ENCODE measurements at places on chromosomes 3 and 15.
A peak's percentile ranks its signal among the peaks of the same experiment; 100 is the strongest.

GRCh38 chr15:75544359-75544758 lies 34.8 kb downstream of the PTPN9 start:
- DNase-seq = peak; percentile 41

DNA sequence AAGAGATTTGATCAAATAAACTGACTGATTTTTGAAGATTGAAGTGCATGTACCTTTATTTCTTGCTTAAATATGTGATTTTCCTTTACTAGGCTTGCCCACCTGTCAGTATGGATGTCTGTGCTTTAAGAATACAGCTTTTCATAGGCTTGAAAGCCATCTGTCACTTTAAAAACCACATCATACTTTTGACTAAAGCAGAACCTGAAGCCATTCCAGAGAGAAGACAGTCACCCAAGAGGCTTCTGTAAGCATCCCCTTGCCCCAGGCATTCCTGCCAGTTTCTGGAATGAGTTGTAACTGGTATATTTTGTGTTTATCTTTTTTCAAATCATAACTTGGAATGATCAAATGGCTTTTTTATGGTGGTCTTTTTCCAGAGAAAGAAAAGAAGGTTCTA lies 24.0 kb downstream of the HPS3 start:
- no peak for DNase-seq

GRCh38 chr3:119538772-119539171 lies 20.6 kb downstream of the CD80 start:
- DNase-seq = no peak

DNA sequence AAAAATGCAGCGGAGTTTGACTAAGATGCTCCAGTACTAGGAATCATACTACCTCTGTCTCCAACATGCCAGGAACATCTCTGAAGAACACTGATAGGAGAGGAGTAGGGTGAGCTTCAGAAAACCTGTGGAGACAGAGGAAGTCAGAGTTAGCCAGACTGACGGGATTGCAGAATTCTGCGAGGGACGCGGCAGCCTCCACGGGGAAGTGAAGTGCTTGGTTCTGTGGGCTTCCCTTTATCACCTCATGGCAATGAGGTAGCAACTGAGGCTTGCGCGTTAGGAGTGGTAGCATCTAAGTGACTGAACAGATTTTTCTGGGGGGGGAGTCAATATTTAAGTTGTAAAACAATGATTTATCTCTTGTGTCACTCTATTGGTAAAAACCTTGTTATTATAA lies 226.3 kb downstream of the MCTP2 start:
- DNase-seq = no peak

DNA sequence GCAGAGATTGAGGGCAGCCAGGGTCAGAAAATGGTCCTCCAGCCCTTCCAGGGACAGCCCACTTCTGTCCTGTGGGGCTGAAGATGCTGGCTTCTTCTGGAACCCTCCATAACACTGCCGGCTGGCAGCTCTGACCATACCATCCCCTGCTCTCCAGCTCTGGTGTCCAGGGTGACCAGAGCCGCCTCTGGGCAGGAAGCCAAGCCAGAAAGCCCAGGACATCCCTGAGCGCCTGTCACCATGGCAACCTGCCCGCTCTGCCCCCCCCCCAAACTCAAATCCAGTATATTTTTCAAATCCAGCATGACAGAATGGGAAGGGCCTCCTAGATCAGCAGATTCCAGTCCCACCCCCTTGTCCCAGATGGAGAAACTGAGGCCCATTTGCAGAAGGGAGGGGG lies 420 bp upstream of the TMIE start:
- peak; percentile 44 for DNase-seq

DNA sequence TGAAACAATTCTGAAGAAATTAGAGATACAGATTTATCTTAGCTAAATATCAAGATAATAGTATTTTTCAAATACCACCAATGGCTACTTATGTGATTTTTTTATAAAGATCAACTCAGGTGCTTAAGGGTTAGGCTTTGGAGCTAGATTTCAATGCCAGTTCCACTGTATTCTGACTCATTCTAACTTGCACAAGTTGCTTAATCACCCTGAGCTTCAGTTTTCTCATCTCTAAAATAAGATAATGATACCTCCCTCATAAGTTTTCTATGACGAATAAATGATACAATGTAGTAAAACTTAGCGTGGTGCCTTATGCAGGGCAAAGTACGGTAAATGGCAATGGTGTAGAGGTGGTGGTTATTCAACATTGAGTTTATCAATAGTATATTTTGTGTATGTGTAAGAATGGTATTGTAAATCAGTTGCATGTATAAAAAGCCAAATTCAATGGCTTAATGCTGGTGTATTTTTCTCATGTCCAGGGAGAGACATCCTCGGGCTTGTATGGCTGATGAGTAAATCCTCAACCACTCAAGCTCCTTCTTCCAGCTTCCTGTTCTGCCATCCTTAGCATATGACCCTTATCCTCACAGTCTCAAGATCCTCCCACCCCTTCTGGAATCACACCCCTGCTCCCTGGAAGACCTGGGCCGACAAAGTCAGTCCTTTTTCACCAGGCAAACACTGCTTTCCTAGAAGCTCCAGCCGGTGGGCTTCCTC lies 505.9 kb upstream of the CFAP20DC start:
- DNase-seq = no peak

DNA sequence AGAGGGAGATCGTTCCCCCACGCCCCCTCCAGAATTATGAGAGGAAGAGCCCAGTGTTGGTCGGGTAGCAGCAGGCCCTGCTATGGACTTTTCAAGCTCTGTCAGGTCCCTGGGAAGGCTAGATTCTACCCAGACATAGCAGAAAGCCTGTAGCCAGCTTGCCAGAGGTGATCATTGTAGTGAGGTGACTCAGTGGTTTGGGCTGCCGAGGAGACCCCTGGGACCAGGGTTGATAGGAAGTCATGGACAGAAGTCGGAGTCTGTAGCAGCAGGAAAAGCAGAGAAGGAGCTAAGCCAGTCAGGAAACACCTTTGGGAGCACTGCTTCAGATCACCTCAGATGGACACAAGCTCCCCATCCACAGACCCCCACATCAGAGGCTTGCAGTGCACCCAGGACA lies 67.7 kb downstream of the CCNL1 start:
- no peak for DNase-seq

DNA sequence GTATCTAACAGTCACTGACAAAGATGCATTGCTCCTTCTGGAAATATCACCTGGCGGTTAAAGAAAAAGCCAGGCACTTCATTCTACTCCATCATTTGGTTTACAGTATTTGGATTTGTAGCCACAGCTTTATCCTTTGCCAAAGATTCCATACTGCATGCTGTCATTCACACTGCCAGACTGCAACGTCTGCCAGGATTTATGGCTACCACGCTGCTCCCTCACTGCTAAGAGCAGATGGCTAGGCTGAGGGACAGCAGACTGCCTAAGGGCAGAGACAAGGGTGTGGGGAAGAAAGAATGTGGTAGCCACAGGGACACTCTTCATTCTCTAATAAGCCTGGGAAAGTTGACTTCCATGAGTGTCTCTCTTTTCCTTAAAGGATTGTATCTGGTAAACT lies 1047.0 kb downstream of the TUSC7 start:
- no peak for DNase-seq

GRCh38 chr3:23987356-23987755 lies 42.3 kb downstream of the NR1D2 start:
- DNase-seq = no peak

DNA sequence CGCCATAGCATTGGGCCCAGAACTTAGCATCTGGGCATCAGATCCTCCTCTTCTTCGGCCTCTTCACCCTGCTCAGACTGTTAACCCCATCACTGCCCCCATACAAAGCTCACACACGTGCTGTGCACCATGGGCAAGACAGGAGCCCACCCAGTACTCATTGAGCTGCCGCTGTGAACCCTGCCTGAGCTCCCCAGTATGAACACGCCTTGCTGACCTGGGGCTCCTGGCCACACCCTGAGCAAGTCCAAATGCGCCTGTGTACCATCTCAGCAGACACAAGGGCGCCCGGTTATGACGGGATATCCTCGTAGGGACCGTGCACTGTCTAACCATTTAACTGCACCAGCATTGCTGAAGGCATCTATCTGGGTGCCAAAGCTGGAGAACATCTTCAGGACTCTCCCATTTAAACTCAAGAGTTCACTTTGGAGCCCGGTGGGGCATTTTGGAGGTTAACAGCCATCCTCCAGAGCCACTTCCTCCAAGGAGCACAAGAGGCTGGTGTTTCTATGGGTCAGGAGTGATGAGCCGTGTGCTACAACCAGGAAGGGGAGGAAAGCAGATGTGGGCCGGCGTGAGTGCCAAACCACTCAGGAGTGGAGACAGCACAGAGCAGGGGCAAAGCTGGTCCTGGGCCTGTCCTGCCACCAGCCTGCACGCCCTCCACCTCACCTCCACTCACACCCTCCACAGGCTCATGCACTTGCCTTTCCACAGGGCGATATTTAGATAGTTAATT lies 12.1 kb downstream of the PRR23E start:
- no peak for DNase-seq

- no peak for DNase-seq
Measured at GRCh38 chr3:179544981-179545645, 17.6 kb upstream of the ACTL6A start.
